ENCODE measurements at places on chromosomes 7 and 10.

DNA sequence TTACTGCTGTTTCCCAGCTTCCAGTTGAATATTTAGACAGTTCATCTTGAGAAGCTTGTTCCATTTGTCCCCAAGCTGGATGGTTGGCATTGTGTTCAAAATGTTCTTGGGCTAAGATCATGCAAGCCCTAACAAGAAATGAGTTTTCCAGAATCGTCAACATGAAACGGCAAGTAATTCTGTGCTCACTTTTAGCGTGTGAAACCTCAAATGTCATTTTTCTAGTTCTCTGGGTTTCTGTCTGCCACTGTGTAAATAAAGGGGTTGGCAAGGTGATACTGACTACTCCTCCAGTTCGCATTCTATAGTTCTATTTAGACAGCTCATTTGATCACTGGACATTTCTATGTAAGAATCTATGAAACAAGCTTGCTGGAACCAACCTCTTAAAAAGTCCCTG lies 194.0 kb downstream of the AHR start:
- no peak for DNase-seq

- DNase-seq, result peak; percentile 80
These were observed 36.7 kb downstream of the EGFR start for GRCh38 chr7:55055479-55055878.

- DNase-seq, result no peak
These were observed 38.8 kb downstream of the EPC1 start for GRCh38 chr10:32308027-32308603.

DNA sequence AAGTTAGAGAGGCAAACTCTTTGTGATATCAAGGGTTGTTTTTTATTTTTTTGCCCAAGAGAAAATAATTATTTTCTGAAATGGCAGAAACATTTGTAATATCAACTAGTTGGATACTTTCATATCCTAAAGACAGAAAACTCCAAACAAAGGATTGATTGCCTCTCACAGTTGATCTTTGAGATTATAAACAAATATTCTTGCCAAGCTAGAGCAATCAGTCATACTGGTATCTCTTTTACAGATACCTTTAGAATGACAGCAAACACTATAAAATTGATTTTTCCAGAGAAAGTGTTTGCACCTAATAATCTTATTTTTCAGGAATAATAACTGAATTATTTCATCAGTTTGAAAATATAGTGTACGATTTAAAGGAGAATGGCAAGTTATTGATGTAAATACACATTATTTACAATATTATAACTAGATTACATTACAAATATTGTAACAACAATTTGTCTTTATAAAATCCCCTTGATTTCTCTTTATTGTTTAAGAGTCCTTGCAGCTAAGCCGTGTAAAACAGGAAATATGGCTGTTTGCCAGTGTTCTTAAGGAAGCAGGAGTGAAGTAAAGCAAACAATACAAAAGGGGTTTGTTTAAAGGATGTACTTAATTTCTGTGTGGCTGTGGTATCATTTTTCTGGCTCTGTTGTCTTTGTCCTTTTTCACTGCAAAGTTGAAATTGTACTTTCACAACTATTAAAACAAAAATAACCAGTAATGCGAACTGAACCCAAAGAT lies 58.4 kb downstream of the MAPK8 start:
- DNase-seq, result peak; percentile 34

DNA sequence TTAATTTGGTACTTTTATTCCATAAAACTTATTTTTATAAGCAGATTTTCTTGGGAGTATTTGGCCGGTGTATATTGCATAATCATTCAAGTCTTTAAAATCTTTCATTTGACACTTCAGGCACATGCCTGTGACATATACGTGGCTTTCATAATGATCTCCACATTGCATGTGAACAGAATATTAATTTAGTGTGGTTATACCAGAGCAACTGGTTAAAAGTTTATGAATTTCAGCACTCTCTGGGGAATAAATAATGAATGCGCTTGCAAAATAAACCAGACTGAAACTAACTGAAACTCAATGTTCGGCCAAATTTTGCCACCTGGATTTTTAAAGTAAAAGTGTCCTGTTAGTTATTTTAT lies 242.3 kb downstream of the GLI3 start:
- DNase-seq, result peak; percentile 93

DNA sequence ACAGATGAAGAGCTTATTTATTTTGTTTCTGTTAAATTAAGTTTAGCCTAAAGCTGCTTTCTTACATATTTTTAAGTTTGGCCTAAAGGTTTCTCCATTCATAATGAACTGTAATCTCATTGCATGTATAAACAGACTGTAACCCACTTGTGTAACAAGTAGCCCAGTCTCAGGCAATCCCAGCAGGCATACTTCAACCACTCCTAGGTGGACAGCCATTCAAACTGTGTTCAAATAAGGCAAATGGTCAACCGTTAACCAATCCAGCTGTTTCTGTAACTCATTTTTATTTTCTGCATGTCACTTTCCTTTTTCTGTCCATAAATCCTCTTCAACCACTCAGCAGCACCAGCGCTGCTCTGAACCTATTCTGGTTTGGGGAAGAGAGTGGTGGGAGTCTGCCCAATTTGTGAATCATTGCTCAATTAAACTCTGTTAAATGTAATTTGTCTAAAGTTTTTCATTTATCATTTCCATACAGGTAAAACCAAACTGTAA lies 35.9 kb downstream of the PHYHIPL start:
- DNase-seq, result no peak

- no peak for DNase-seq
These were observed 107.2 kb upstream of the INHBA start for GRCh38 chr7:41809940-41810576.

DNA sequence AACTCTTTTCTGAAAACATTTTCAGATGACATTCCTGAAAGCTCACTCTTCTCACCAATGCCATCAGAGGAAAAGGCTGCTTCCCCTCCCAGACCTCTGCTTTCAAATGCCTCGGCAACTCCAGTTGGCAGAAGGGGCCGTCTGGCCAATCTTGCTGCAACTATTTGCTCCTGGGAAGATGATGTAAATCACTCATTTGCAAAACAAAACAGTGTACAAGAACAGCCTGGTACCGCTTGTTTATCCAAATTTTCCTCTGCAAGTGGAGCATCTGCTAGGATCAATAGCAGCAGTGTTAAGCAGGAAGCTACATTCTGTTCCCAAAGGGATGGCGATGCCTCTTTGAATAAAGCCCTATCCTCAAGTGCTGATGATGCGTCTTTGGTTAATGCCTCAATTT lies 16.5 kb downstream of the ANLN start:
- no peak for DNase-seq

DNA sequence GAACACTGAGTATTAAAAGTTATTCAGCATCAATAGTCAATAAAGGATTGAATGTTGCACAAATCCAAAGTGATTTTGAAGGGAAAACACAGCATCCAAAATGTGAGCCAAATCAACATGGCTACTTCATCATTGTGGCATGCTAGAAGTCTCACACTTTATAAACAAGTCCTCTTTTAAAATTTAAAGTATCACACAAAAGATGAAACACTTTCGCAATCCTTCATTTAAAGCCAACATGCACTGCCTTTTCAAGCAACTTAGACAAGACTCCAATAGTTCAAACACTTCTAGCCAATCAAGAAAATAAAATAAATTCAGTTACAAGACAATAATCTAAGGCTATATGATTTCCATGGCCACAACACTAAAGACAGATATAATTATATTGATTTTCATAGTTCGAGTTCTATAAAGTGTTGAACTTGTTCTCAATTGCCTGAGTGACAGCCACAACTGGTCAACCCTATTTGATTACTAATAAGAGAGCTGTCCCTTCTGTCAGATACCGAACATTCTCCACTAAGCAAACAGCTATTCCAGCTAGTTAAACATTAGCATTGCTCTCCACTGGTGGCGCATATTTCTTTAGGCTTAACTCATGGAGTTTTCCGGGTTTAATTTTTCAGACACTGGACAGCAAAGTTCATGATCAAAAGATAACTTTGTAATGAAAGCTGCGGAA lies 8.3 kb downstream of the EBF3 start:
- DNase-seq, result no peak

GRCh38 chr10:129464251-129464650 lies 2.8 kb upstream of the MGMT start:
- DNase-seq, result no peak

- DNase-seq, result no peak
These were observed 5.2 kb downstream of the ADCY1 start for GRCh38 chr7:45579391-45579801.

DNA sequence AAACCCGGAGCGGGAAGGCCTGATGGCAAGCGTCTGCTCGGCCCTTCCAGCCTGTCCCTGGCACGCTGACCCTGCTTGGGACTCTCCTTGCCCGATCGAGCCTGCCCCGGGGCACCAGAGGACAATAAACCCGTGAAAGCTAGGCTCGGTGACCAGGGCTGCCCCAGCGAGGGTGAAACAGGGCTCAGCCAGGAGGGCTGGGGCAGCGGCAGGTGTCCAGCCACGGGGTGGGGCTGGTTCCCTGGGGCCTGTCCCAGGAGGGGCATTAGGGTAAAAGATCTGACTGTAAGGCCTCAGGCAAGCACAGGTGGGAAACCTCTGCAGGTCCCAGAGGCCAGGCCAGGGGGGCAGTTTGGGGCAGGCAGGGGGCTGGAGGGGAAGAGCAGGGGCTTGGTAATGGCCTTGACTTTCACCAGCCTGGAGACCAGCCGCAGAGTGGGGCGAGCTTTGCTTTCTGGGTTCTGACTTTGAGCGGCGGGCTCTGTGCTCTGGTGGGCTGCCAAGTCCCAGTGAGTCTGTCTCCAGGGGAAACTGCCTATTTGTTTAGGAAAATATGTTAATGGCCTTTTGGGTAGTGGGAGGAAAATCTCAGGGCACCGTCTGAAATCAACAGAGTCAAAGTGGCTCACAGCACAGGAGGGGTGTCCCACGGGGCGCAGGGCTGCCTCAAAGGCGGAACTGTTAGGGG lies 68.2 kb upstream of the INPP5A start:
- peak; percentile 15 for DNase-seq

- peak; percentile 56 for DNase-seq
These were observed 70.3 kb upstream of the NANOS1 start for GRCh38 chr10:118958984-118959925.

DNA sequence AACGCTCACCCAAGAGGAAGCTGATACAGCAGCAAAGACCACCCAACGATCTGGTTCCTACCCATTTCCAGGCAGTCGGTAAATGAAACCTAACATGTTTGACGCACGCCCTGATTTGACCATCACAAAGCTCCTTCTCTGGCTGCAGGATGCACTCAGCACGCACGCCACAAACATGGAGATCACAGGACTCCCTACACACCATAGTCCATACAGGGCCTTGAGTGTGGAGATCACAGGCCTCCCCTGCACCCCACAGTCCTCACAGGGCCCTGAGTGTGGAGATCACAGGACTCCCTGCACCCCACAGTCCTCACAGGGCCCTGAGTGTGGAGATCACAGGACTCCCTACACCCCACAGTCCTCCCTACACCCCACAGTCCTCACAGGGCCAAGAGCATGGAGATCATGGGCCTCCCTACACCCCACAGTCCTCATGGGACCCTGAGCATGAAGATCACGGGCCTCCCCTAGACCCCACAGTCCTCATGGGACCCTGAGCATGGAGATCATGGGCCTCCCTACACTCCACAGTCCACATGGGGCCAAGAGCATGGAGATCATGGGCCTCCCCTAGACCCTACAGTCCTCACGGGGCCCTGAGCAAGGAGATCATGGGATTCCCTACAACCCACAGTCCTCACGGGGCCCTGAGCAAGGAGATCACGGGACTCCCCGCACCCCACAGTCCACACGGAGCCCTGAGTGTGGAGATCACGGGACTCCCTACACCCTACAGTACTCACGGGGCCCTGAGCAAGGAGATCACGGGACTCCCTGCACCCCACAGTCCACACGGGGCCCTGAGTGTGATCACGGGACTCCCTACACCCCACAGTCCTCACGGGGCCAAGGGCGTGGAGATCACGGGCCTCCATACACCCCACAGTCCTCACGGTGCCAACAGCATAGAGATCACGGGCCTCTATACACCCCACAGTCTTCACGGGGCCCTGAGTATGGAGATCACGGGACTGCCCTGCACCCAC lies 409.2 kb downstream of the DNAJB6 start:
- no peak for DNase-seq

DNA sequence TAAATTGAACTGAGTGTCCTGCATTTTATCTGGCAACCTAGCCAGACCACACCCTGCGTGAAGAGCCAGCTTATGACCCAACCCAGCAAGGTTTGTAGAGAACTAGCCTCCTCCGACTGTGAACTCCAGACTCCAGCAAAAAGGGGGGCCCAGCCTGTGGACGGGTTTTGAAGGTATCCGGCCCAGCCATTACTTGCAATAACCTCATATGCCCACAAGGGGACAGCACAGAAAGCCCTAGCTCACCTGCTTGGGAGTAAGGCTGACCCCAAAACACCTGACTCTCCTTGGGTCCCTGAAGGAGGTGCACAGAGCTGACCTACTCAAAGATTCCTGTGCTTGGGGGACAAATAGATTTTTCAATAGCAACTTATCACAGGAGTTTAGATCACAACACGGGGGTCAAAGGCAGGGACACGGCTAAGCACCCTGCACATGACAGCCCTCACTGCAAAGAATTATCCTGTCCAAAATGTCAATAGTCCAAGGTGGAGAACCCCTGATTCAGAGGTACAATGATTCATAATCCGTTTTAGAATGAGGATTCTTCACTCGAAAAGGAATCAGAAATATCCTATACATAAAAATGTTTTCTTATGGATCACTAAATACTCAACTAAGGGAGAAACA lies 4.6 kb downstream of the TRPV6 start:
- peak; percentile 3 for DNase-seq

GRCh38 chr7:156735851-156736250 lies 95.3 kb downstream of the RNF32 start:
- no peak for DNase-seq

GRCh38 chr7:157004521-157005455 lies 5.7 kb downstream of the MNX1 start:
- no peak for DNase-seq

- DNase-seq, result no peak
These were observed 272.3 kb upstream of the C7orf33 start for GRCh38 chr7:148318102-148318811.

GRCh38 chr10:1114719-1115606 lies 58.8 kb downstream of the WDR37 start:
- DNase-seq, result no peak

GRCh38 chr7:87144173-87144657 lies 8.0 kb upstream of the DMTF1 start:
- DNase-seq, result no peak

GRCh38 chr10:102988404-102989314 lies 70.6 kb downstream of the CNNM2 start:
- DNase-seq, result no peak

GRCh38 chr7:23332910-23333612 lies 33.9 kb downstream of the MALSU1 start:
- DNase-seq, result peak; percentile 34

DNA sequence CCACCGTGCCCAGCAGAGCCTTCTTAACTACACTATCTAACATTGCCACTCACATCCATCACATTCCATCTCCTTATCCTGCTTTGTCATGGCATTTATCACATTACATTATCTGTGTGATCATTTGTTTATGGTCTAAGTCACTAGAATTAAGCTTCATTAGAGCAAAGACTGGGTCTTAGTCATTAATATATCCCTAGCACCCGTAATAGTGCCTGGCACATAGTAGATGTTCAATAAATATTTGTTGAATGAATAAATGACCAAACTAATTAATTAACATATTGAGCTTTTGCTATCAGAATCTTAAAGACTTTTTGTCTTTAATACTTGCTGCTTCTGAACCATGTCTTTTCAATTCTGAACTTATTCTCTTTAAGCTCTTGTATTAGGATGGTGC lies 5.9 kb upstream of the COPG2 start:
- no peak for DNase-seq

Data from fibroblast of skin of right quadriceps (primary cell).